CD4-positive, alpha-beta T cell treated with Interleukin-15 for 4 hours (primary cell): ENCODE measurements at places on chromosomes 16 and 17.

DNA sequence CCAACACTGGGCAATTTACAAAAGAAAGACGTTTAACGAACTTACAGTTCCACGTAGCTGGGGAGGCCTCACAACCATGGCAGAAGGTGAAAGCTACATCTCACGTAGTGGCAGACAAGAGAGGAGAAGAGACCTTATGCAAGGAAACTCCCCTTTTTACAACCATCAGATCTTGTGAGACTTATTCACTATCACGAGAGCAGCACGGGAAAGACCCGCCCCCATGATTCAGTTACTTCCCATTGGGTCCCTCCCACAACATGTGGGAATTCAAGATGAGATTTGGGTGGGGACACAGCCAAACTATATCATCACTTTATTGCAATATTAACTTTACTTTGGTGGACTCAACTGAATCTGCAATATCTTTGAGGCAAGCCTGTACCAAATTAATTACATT lies 11.9 kb upstream of the ENGASE start:
- no peak for DNase-seq

GRCh38 chr16:12422233-12422632 lies 381.5 kb downstream of the CPPED1 start:
- DNase-seq = no peak

DNA sequence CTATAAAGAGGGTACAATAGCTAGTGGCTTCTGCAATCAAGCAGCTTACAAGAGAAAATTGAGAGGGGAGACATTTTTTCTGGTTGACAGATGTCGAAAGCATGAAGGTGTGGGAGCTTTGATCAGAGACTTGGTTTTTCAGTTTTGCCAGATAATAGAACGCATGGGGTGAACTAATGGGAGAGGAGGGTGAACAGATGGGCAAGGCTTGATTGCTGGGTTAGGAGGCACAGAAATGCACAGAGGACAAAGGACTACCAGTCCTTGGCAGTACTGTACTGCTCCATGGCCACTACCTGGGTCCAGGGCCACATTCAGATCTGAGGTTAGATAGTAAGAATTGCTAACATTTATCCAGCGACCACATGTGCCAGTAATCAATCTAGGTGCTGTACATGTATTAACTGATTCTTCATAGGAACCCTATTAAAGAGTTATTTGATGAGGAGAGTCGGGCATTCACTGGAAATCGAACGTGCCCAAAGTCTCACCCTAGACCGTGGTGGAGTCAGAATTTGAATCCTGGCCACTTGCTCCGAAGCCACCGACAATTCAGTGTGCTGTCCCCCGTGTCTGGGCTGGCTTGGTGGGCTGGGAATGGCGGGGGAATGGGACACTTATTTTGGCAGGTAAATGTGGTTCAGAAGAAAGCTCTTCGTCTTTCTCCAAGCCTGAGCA lies 873 bp upstream of the KSR1 start:
- DNase-seq = no peak

DNA sequence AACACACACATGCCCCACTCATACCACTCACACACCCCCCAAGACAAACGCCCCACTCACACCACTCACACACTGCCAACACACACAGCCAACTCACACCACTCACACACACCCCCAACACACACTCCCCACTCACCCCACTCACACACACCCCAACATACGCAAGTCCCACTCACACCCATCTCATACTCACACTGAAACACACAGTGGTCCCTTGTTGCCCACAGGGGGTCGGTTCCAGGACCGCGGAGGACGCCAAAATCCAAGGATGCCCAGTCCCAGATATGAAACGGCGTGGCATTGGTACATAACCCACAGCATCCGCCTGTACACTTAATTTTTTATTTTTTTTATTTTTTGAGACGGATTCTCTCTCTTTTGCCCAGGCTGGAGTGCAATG lies 20.9 kb downstream of the RNF213 start:
- no peak for DNase-seq

GRCh38 chr17:74446551-74447500 lies 14.9 kb downstream of the GPRC5C start:
- no peak for DNase-seq

DNA sequence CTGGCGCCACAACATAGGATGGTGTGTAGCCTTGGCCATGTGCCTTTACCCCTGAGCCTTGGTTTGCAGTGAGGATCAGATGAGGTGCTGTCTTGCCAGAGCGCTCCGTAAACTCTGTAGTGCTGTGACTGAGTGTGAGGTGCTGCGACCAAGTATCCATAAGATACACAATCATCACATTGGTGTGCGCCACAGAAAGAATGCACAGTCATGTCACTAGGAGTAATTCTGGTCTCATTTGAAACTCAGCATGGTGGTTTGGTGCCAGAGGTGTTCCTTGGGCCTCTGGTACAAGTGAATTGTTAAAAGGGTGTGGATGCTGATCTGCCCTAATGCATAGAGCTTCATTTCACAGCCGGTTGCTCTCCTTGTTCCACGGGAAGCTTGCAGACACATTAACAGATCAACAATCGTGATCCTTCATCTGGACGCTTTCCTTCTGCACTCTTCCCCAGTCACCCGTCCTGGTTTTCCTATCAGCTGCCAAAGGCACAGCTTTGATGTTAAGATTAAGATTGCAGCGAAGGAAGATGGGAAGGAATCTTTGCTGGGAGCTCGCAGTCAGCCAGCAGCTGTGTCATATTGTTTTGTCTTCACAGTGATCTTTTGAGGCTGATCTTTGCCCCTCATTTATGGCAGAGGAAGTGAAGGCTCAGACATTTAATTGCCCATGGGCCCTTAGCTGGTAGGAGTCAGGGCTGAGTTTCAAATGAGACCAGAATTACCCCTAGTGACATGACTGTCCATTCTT lies 79.1 kb downstream of the KSR1 start:
- no peak for DNase-seq

GRCh38 chr16:67796099-67796718 lies 10.2 kb downstream of the RANBP10 start:
- DNase-seq = no peak

DNA sequence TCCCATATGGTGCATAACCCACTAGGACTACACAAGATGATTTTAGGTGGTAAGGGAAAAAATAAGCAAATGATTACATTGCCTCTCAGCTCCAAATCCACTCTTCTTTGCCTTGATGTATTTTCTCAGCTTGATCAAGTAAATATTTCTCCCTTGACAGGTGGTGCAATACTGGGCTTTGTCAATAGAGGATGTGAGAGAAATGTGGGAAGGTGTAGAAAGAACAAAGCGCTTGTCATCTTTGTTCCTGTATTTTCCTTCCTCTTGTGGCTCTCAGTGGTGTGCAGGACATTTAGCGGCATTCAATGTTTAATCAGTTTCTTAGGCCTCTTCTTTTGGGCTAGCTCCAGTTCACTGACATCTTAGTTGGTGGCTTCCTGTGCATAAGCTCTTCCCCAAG lies 1165.8 kb upstream of the GOT2 start:
- DNase-seq = no peak
